NCI-H510A treated with DMSO at 0.1 percent for 48 hours (cell line): ENCODE measurements at places on chromosomes 3 and 15.
A peak's percentile ranks its signal among the peaks of the same experiment; 100 is the strongest.

DNA sequence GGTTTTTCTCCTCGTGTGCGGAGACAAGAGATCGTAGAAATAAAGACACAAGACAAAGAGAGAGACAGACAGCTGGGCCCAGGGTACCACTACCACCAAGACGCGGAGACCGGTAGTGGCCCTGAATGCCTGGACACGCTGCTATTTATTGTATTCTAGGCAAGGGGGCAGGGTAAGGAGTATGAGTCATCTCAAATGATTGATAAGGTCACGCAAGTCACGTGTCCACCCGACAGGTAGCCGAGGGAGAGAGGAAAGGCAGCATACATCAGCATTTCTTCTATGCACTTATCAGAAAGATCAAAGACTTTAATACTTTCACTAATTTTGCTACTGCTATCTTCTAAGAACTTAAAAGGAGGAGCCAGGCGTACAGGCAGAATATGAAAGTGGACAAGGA, 28.2 kb downstream of the MYL3 start:
- no peak for DNase-seq

DNA sequence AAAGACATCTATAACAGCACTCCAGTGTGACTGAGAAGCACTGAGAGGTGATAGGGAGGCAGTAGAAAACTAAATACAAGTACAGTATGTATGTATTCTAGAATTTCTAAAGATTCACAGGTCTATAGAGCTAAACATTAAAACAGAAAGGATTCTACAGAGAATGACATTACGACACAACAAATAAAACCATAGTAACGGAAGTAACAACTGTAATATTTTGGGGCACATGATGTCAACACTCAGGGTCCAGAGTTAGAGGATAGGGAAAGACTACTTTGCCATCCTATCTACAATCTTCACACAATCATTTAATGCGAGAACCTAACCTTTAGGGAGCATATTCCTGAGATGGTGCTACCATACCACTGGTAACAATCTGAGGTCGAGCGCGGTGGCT, 13.6 kb downstream of the UBXN7 start:
- DNase-seq = no peak

DNA sequence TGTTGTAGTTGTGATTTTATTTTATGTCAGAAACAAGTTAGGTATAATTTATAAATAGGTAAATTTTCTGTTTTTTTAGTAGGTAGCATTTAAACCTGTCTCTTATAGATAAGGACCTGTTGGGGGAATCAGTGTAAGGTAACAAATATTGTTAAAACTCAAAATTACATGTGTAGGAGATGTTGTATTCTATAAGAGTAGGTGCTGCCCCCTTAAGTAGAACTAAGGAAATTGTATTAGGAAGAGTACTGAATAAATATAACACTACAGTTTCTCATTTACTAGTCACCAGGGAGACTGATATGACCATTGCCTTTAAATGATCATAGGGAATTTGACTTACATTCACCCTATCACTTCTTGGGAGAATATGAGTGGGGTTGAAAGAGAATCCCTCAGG, 31.2 kb downstream of the SLC25A36 start:
- DNase-seq = no peak

GRCh38 chr3:177294221-177294620, 96.9 kb upstream of the TBL1XR1 start:
- no peak for DNase-seq

DNA sequence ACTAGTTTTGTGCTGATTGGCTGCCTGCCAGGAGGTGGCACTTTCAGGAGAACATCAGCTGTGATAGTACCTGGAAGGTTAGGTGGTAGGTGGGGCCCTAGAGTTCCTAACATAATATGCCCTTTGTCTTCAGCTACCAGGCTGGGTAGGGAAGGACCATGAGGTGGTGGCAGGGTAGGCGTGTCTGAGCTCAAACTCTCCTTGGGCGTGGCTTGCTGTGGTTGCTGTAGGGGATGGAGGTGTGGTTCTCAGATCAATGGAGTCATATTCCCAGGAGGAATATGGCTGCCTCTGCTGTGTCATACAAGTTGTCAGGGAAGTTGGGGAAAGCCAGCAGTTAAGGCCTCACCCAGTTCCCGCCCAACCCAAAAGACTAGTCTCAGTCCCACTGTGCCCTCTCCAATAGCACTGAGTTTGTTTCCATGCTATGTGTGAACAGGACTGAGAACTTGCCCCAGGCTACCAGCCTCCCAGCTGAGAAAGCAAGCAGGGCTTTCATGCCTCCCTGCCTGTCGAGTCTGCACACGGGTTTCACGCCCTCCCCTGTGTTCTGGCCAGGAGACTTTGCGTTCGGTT, 107.7 kb downstream of the CHCHD4 start:
- no peak for DNase-seq

DNA sequence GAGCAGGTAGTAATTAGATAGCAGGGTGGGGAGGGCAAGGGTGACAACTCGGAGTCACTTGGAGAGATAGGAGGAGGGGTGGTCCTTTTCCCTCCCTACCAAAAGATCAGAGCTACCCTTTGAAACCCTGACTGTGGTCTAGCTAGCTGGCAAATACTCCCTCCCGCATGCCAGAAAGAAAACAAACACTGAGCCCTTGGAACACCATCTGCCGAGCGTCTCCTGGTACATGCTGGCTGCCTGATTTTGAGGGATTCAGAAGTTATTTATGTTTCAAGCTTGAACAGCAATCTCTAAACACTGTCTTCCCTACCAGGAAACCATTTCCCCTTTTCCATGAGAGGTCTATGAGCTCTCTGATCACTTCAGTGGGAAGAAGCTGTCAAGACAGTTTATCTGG, 291.6 kb upstream of the CFAP20DC start:
- peak; percentile 9 for DNase-seq
